Stimulated activated CD8-positive, alpha-beta memory T cell treated with anti-CD3 and anti-CD28 coated beads, Interleukin-15, amount 100 ng/mL, for 4 hours (primary cell): ENCODE measurements at places on chromosomes 1 and 21.

GRCh38 chr21:42467140-42467983 lies 28.7 kb downstream of the RSPH1 start:
- DNase-seq, result no peak

- DNase-seq, result no peak
Observed at GRCh38 chr1:47532921-47533792, 95.3 kb downstream of the FOXD2 start.

- no peak for DNase-seq
Observed at GRCh38 chr21:37370152-37371040, 3.8 kb downstream of the DYRK1A start.

DNA sequence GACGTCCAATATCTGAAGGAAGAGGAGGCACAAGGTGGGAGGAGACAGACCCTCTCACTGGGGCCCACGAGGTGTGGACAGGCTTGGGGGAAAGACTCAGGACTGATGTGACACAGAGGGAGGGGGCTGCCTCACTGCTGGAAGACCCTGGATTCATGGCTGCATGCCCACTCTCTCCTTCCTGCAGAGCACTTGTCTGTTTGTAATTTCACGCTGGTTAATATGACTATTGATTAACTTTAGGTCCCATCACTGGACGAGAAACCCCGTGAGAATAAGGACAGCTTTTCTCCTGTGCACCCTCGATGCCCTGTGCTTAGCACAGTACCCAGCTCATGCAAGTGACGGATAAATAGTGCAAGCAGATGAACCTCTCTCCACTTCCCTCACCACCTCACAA lies 35.1 kb downstream of the CACNA1S start:
- DNase-seq, result no peak

DNA sequence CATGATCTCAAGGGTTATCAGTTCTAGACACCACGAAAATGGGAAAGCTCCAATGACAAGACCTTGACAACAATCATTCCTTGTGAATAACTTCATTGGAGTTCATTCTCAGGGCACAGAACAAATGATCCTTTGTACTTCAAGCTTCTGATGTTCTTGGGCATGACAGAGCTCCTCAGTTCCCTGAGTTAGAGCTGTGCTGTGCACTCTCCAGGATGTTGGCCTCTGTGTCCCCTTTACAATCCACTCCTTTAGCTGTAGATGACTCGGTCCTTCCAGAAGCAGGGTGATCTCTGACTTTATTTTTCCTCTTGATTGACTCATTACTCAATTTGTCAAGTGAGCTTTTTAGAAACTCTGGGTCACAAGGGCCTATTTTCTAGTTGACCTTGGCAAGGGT lies 3.9 kb upstream of the FAM78B start:
- no peak for DNase-seq

DNA sequence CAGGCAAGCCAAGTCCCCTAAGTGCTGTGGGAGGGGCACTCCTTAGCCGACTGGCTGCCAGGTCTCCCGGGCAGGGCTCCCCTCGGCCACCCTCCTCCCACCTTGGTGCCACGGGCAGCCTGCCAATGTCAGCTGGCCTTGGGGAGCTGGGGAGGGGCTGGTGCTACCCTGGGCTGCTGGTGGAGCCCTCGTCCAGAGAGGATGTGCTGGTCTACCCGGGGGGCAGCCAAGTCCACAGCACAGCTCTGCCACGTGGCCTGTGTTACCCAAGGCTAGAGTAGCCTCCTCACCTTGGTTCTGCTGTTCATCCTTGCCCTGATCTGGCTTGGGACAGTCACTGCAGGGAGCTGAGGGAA lies 42.9 kb downstream of the CRYAA start:
- no peak for DNase-seq
